ENCODE measurements at places on chromosomes 6 and 20.

DNA sequence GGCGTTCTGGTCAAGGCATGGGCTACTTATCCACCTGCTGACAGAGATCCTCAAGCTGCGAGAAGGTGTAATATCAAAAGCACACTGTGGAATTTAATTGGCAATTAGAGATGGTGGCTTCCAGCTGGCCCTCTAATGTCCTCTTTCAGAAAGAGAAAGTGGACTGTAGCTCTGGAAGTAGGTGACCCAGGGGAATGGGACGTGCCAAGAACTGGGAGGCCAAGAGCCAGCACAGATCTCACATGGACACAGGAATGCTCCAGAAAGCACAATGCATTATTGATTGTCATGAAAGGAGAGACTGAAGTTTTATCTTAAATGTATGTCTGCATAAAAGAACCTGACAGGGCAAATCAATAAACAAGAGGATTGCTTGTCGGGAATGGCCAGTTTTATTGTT lies 198.6 kb upstream of the CDH4 start:
- no peak for DNase-seq

DNA sequence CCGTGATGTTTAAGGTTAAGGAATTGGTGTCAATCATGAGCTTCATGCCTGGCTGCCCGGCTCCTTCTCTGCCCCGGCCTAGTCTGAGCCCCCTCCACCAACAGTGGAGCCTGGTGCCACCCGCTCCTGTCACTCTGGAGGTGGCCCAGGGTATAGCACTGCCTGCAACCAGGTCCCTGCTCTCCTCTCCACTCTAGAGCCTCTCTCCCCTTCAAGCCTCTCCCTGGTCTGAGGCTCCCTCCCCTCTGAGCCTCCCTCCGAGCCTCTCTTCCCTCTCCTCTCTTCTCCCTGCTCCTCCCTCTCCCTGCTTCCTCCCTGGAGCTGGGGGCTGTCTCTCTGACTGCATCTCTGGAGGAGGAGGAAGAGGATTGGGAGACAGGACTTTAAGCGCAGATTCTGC lies 31.3 kb upstream of the MRGBP start:
- no peak for DNase-seq

GRCh38 chr6:148770408-148771211 lies 23.8 kb downstream of the UST start:
- DNase-seq: no peak

DNA sequence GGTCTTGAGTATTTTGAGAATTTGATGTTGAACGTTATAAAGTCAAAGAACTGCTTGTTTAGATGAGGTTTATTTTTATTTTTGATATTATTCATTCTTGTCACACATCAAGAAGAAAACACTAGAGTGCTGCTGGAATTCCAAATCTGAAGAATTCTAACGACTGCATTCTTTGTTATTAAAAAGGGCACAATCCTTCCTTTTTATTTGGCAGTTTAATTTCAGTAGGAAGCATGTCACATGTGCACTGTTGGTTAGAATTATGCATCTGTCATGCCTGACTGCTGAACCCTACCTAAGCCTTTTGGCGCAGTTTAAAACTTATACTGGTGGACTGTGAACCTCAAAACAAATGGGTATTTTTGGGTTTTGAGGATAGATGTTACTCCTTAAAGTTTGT lies 4.0 kb downstream of the ID4 start:
- no peak for DNase-seq

DNA sequence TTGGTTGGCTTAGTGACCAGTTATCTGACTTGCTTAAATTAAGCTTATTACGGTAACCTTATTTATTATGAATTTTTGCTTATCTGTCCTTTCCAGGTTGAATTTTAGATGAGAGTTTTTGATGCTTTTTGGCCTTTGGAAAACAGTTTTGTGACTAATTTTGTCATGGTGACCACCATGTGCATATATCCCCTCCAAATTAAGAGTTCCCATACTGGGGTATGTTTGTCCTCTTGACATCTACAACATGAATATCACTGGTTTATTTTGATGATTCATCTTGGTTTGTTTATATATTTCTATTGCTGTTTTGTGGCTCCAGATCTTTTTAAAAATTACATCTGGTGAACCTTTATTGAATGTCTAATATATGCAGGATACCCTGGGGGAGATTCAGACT lies 61.4 kb downstream of the PHF20 start:
- no peak for DNase-seq

- peak; percentile 75 for DNase-seq
Measured at GRCh38 chr20:63520934-63521601, 503 bp downstream of the PPDPF start.

GRCh38 chr20:19913927-19914614 lies 103.1 kb upstream of the NAA20 start:
- no peak for DNase-seq

DNA sequence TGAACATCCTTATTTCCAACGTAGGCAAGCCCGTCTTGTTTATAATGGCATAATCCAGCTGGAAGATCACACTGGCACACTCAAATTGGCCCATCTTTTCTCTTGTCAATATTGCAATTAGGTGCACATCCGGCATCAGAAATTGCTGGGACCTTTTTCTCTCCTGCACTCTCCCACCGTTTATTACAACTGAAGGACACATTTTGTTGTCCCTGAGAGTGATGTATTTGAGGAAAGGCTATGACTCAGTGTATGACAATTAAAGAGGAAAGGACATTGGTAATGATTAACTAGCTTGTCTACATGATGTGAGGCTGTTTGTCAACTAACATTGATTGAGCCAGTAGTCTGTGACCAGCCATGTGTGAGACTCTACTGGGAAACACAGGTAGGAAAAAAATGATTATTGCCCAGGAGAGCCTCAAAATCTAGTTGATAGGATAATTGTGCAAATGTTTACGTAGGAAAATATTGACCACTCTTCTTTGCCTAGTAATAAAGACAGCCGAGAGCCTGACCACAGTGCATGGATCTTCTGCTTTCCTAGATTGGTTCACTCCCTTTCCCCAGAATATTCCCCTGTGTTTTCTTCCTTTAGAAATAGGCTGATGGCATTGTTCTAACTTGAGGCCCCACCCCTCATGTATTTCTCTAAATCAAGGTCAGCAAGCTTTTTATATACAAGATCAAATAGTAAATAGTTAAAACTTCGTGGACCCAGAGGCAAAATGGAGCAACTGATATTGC lies 230.0 kb upstream of the BTBD3 start:
- no peak for DNase-seq

GRCh38 chr20:32319100-32319499 lies 39.0 kb upstream of the ASXL1 start:
- no peak for DNase-seq

DNA sequence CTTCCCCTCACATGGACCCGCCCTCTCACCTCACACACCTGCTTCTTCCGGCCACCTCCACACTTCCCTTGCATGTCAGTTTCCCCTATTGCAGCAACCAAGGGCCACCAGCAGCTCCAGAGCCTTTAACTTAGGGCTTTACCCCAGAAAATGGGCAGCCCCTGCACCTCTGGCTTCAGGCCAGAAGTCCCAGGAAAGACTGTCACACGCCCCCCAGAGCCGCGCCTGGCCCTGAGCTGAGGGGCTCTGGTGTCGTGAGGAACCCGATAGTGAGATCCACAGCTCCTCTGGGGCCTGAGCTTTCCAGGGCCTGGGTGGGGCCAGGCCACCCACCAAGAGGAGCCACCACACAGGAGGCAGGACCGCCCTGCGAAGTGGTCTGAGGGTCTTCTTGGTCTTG lies 182.4 kb downstream of the DLL1 start:
- no peak for DNase-seq

DNA sequence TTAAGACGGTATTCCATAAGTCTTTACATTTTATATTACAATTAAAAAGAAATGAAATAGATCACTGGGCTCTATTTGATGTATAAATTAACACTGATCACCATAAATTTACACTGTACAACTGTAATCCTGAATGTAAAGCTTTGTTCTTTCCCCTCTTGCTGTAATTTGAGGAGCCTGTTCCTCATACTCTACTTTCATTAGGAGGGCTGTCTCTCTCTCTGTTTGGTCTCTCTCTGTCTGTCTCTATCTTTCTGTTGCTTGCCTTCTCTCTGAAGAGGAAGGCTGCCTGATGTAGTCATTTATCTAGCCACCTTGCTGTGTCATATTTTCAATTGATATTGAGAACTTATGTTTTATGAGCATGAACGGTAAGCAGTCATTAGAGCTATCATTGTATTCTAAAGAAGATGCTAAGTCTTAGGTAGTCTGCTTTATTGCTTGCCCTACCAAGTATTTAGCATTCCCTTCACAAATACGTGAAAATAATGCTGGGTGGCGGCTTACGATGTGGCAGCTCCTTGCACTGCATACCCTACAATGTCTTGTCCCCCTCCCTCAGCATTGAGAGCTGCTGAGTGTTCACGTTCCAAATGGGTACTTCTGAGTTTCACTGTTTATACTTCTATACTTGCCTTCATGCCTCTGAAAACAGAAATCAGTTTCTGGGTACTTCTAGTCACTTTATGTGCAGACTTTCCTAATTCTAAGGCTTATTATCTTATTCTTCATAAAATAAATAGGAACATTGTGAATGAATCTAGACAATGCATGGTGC lies 205.5 kb downstream of the NKAIN2 start:
- DNase-seq: no peak

DNA sequence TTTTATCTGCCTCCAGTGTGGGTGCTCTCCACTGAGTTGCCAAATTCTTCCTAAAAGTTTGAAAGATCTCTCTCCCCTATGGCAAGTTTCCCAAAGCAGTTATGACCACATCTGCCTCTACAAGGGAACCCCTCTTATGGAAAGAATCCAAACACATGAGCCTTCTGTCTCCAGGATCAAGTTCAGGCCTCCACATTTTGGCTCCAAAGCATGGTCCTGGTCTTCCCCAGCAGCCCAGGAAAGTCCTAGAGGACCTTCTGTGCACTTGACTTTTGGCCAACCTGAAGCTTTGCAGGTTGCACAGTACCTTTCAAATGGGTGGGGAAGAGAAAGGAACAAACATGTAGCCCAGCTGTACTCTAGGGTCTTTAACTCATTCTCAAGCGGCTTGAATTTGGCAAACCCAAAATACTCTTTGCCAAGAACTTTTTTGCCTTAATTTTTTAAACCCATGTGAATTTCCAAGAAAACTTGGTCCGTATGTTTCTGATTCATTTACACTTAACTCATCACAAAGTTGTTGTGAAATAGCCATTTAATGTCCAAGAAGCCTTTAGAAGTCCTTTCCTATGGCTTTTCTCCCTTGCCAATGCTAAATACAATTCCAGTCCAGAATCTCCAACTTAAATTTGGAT lies 240.1 kb upstream of the TBX18 start:
- no peak for DNase-seq

DNA sequence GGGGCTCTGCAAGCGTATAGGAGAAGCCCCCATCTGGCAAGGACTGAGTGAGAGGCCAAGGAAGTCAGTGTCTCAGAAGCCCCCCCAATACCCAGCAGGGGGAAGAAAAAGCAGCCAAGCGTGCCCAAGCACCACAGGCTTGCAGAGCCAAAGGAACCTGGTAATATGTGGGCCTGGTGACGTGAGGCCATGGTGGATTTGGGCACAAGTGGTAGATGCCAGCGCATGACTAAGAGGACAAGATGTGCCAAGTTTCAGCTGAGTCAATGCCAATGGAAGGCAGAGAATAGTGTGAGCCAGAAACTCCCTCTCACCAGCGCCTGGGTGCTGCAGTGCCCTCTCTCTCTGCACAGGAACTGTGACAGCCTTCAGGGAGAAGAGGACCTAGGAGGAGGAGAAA lies 110.0 kb downstream of the QRSL1 start:
- no peak for DNase-seq

GRCh38 chr6:11731423-11731822 lies 47.2 kb downstream of the ADTRP start:
- DNase-seq: no peak

DNA sequence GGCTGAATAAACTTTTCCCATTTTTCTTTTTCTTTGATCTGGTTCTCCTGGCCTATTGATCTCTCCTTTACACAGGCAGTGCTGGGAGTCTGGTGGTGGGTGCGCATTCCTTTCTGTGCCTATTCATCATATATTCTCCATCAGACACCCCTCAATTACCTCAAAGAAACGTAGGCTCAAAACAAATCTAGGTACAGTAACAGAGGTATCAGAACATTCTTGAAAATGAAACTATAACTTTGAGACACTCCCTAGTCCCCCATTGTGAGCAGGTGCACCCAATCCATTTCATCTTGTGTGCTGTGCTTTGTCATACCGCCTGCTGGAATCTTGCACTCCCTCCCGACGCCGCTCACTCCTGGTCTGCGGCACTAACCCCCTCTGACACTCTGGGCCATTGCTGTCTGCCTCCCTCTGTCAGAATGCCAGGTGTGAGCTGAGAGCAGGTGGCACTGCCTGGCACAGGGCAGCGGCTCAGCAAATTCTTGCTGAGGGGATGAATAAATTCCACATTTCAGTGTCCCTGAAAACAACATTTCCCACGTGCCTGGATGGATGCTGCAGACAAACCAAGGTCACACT lies 303.4 kb upstream of the EXOC2 start:
- DNase-seq: no peak

- peak; percentile 11 for DNase-seq
Measured at GRCh38 chr20:52379723-52380336, 188.3 kb upstream of the ZFP64 start.

DNA sequence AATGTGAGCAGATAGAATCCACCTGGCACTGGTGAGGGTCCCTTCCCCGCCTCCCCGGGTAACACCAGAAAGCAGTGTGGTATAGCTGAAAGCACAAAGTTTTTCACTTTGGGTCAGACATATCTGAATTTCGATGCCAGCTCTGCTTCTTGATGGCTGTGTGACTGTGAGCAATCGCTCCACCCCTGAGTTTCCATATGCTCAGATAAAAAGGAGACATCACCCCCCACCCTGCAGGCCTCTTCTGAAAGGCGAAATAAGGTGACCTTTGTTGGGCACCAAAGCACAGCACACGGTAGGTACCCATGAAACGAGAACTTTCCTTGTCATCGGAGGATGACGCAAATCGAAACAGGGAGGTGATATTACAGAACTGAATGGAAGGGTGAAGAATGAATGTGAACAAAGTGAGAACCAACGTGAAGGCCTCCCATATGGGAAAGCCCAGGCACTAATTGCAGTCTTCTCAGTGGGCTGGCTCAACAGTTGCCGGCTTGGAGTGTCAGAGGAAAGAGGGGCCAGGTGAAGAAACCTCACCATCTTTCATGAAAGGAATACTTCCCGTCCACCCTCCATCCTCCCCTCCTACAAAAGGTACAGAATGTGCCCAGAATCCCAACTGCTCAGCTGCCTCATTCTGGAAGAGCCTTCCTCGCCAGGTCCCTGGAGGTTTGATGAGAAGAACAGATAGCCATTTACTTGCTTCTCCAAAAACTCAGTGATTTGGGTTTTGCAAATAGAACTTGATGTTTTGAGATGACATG lies 61.8 kb downstream of the NFATC2 start:
- no peak for DNase-seq

DNA sequence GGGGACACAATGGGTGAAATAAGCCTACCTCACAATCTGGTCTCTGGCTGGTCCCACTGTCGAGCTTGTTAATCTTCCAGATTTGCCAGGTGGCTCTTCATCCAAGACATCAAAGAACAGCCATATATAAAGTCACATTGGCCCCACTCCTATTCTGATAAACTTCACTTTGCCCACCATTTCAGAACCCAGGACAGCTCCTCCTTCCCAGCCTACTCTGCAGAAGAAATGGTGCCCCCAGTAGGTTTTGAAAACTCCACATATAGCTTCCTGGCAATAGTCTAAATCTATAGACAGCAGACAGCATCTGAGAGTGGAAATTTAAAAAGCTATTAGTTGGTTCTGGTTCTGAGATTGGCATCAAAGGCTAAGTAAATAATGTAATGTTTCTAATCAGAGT lies 143.1 kb upstream of the PCSK2 start:
- DNase-seq: no peak
